ENCODE measurements at places on chromosomes 12 and 14.

GRCh38 chr12:104939089-104939488 is 19.0 kb downstream of the SLC41A2 start:
- DNase-seq = no peak

DNA sequence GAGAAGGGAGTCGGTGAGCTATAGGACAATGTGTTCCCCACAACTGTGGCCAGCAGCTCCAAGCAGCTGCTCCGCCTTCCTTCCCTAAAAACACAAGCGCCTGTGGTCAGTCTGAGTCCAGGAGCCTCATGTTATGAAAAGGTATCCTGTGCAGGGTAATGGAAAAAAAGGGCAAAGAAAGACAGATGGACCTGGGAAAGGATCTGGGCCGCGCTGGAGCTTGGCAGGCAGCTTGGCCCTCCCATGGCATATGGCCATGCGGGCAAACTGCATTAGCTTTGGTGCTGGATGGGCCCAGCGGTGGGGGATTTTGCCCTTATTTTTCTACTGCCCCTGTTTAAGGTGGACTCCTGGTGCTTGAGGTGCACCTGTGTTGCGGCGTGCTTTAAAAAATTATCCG is 23.7 kb upstream of the CHST11 start:
- no peak for DNase-seq

GRCh38 chr14:101598571-101599233 is 37.4 kb downstream of the DIO3 start:
- DNase-seq = no peak

GRCh38 chr12:54529581-54529980 is 19.8 kb upstream of the PDE1B start:
- no peak for DNase-seq

Data from activated T-cell treated with anti-CD3 and anti-CD28 coated beads, Interleukin-2, amount 50 U/mL, for 1 hour (primary cell).